CD14-positive monocyte (primary cell): ENCODE measurements at places on chromosomes 6 and 20.

DNA sequence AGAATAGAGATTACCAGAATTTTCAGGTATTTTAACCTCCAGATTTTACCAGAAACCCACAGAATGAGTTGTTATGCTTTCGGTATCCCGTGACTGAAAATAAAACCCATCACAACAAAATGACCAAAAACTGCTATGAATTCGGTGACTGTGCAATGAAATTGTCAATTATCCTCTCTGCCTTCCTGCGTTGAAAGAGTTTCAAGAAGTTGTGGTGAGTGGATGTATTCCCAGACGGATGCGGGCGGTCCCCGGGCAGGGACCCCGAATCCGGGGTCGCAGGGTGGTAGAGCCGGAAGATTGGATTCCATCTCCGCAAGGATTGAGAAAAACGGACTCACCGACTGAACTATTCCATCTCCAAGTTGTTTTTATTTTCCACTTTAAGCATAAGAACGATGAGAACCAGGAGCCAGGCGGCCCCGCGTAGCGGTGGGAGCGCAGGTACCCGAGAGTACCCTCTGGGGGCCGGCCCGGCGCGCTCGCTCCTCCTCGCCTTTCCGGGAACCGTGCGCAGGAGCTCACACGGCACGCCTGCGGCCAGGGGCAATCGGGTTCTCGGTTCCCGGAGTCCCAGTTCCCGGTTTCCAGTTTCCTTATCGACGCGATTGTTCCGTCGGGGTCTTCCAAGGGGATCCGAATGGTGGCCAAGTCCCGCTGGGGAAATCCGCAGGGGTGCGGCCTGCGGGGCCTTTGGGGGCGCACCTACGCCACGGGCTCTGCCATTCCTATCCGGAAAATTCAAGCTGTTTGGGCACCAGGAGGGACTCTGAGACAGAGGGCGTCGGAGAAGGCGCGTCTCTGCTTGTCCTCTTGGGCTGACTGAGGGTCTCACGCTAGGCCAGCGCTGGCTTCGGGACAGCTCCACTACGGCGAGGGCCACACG is 104.9 kb upstream of the PRDM1 start:
- DNase-seq: no peak

- no peak for DNase-seq
Measured at GRCh38 chr6:165227644-165228329, 81.6 kb downstream of the C6orf118 start.

DNA sequence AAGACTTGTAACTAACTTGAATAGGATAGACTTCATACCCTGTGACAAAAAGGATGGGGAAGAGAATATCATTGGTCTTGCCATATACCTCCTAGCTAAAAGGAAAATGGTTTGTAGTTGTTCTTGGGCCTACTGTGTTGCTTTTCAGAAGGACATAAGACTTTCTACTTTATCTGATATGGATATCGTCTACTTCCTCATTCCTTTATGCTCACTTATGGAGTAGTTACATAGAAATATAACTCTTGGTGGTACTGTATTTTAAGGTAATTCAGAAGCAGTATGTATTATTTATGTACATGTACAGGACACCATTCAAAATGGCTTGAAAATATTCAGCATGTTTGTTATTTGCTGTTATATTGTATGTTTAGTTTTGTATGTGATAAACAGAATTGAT is 8.0 kb downstream of the FAM217B start:
- DNase-seq: no peak

- DNase-seq: no peak
Measured at GRCh38 chr6:49549691-49550491, 577 bp upstream of the C6orf141 start.

- DNase-seq: no peak
Measured at GRCh38 chr6:139640448-139640847, 266.0 kb upstream of the CITED2 start.

DNA sequence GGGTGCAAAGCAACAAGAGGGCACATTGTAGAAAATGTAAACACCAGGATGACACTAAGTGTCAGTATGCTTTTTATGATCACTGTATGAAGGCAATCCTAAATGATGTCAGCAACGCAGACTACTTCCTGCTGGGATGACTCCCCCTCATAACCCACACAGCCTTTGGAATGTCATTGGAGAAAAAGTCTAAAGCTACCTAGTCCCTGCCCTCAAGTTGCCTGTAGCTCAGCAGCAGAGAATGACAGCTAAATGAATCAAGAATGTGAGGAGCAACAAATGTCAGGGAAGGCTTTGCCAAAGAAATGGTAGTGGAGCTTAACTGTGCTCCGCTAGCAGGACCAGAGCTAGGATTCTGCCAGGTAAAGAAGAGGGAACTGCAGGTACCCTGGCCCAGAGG is 555.6 kb downstream of the CD83 start:
- DNase-seq: no peak
